NCI-H510A (cell line): ENCODE measurements at places on chromosomes 16 and 17.
A peak's percentile ranks its signal among the peaks of the same experiment; 100 is the strongest.

GRCh38 chr16:3857189-3858043, 23.1 kb downstream of the CREBBP start:
- no peak for DNase-seq

DNA sequence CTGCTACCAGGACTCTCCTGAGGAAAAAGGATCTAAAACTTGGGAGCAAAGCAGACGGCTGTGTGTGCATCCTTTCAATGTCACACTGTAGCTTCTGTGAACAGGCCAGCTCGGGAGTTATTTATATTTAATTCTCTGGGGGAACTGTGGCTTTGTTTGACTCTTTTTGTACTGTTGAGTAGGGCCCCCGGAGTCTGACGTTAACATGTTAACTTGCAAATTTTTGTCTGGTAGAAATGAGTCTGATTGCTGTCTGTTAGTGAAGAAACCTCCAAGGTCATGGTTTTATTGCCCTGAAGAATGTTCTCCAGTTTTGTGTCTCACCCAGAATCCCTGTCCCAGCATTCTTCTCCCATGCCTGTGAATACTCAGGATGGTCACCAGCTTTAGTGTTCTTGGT, 14.2 kb upstream of the KCNG4 start:
- no peak for DNase-seq

- DNase-seq, result no peak
Measured at GRCh38 chr17:8384801-8385378, 1.9 kb upstream of the RPL26 start.

DNA sequence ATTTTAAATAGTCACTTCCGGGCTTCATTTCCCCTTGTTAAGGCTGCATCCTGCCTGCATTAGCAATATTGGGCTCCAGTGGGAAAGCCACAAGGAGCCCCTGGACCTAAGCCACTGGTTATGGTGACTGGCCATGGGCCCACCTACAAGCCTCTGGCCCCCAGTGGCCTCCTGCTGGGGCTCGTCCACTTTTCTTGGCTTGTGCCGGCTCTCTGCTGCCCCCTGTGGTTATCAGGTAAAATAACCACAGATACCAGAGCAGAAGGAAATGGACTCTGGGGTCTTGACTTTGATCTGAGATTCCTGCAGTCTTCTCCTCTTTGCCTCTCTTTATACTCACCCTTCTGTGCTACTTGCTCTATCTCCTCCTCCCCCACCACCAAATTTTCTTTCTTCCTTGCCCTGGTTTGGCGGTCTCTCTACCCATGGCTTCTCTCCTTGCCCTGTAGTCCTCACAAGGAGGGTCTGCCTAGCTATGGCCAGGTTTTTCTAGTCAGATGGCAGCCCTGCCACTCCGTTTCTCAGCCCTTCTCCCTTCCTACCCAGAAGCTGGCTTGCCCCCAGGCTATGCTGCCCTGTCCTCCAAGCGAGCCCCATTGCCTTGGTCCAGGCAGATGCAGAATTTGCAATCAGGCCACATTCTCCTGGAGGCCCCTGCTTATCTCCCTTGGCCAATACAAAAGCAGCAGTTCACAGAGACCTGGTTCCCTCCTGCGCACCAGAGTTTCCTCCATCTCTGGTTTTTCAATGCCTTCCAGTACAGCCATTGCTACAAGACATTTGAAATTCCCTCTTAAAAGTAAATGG, 82.9 kb upstream of the RCVRN start:
- DNase-seq, result no peak

DNA sequence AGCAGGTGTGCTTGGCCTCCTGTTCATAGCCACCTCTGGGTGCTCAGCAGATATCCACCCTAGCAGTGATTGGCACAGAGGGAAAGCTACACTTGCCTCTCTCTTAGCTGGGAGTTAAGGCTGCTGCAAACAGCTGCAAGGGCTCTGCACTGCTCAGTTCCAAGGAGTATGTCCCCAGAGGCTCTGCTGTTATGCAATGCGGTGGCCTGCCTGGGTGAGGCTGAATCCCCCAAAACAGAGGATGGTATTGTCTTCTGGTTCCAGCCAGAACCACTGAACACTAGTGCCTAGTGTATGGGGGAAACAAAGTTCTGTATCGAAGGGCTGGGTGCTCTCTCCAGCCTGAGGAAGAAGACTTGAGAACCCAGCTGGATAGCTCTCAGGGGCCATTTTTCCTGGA, 16.8 kb downstream of the TMEM94 start:
- DNase-seq, result no peak

DNA sequence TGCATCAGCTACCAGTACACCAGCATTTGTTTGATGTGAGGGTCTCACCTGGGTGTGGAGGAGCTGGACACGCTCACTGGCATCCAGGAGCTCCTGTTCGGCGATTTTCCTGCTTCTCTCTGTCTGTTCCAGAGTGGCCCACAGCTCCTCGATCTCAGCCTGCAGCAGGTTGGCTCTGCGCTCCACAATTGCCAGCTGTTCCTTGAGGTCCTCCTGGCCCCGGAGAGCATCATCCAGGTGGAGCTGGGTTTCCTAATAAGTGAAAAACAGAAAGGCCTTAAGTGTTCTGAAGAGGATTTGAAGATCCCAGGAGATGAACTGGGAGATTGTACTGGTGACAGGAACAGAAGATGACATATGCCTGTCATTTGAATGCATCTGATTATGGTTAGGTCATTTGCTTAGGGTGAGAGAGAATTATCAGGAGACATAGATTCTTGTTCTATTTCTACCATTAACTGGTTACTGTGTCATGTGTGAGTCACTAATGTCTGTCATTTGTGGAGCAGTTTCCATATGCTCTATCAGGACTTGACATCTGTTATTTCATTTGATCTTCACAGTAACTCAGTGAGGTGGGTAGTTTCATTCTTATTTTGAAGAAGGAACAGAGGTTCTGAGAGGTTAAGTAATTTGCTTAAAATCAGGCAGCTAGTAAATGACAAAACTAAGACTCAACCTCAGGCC, 21.5 kb upstream of the MYH13 start:
- no peak for DNase-seq

- DNase-seq, result no peak
Measured at GRCh38 chr17:50129728-50130558, at the start of gene SAMD14. SAMD14 (minus strand) TSS chr17:50130160; CDS start chr17:50124959, 5,201 bp downstream.

DNA sequence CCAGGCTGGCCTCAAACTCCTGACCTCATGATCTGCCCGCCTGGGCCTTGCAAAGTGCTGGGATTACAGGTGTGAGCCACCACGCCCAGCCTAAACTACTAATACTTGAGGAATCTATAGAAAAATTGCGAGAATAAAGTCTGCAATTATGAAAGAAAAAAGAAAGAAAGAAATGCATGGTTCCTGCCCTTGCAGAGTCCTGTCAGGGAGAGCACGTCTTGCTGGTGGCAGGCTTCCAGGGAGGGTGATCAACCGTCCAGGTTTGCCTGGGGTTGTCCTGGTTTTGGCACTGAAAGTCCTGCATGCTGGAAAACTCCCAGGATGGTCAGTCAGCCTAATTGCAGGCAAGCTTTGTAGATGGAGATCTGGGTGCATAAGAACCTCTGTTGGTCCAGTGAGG, 21.5 kb upstream of the KIFC3 start:
- no peak for DNase-seq

DNA sequence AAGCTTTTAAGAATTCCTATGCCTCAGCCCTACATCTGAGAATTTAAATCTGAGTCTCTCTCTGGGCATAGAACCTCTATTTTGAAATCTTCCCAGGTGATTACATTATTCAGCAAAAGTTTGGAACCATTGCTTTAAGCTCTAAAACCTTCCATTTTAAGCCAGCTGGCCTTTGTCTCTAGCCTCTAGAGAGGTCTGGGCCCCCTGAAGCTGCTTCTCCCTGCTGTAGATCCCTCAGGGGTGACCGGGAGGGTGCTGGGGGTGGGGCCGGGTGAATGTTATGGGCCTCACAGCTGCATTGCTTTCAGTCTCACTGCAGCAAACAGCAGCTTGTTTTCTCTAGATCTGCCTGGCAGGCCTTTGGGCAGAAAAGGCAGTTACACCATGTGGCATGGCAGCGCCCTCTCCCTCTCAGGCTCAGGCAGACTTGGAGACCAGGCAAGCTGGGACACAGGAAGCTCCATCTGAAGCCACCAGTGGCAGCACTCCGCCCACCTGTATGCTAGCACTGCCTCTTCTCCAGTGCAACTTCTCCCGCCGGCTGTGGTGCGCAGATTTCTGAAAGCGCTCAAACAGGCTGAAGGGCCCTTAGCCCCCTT, 66.3 kb downstream of the MPRIP start:
- peak; percentile 38 for DNase-seq

DNA sequence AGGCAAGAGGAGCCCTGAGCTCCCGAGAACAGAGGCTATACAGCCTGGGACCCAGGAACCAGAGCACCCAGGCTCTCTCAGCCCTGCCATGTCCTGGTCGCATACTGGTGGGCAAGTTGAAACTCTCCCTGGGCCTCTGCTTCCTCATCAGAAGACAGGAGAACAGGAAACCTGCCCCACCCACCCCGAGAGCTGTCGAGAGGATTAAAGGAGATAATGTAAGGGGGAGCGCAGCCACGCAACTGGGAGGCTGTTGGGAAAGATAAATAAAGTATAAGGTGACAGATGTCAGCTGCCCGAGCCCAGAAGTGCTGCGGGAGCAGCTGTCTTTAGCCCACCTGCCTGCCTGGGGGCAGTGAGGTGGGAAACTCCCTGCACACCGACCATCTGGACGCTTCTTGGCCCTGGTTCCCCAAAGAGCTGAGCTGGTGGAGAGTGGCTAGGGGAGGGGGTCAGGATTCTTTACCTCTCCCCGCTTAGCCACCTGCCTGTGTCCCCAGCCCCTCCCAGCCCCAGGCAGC, 6.8 kb downstream of the KIF19 start:
- DNase-seq, result peak; percentile 97

DNA sequence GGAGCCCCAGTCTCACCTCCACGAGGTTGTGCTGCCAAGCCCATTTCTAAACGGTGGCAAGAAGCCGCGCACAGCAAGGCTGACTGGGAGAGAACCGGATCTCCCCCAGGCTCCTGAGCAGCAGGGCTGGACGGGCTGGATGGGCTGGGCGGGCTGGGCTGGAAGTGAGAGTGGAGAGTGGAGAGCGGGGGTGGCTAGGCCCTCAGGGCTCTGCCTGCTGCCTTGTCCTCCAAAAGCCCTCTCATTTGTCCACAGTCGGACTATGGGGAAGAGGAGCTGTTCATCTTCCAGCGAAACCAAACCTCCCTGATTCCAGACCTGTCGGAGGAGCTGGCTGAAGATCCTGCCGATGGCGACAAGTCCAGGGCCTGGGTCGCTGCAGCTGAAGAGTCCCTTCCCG, 3.2 kb downstream of the DNAAF8 start:
- no peak for DNase-seq

GRCh38 chr17:77189148-77189547, 48.4 kb downstream of the SEC14L1 start:
- no peak for DNase-seq

DNA sequence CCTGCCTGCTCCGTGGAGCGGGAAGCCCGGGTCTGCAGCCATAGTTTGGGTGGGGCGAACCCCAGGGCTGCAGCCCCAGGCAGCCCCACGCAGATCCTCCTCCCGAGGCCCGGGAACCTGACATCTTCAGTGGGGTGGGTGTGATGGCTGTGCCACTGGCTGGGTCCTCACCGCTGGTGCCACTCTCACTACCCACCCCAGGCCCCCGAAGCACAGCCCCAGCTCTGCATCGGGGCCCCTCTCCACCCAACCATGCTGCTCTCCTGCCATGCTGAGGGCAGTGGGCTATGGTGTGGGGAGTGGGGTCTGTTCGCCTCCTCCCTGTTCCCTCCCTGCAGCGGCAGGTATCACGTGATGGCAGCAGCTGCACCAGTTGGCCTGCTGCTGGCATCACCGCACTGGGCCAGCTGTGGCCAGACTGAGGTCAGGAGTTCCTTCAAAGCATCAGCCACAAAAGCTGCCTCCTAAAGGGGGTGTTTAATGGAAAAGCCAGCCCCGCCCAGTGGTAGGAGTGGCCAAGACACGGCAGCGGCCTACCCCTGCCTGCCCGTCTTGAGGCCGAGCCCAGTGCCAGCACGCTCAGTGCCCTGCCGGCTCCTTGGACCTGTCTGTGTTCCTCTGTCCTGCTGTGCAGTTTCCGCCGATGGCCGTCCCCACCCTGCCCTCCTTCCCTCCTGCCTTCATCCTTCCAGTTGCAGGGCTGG, 10.8 kb downstream of the KCTD5 start:
- DNase-seq, result no peak

DNA sequence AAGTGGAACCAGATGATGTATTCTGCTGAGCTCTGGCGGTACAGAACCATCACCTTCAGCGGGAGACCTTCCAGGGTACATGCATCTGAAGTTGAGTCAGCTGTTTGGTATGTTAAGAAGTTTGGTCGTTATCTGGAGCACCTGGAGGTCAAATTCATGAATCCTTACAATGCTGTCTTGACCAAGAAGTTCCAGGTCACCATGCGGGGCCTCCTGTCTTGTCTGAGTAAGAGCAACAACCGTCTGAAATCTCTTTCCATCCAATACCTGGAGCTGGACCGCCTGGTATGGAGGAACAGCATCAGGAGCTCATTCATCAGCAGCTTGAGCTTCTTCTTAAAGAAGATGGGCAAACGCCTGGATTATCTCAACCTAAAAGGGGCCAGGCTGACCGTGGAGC, 4.0 kb downstream of the FBXO39 start:
- DNase-seq, result no peak

- DNase-seq, result peak; percentile 19
Measured at GRCh38 chr17:80866050-80866793, 125.4 kb upstream of the CHMP6 start.

GRCh38 chr17:45364531-45365390, 47.9 kb upstream of the MAP3K14 start:
- DNase-seq, result no peak

- no peak for DNase-seq
Measured at GRCh38 chr16:73304008-73304774, 256.3 kb upstream of the ZFHX3 start.

GRCh38 chr17:45287526-45288500, 25.9 kb upstream of the SPATA32 start:
- DNase-seq, result no peak

GRCh38 chr16:2799205-2799858, 1.1 kb downstream of the PRSS41 start:
- DNase-seq, result no peak

DNA sequence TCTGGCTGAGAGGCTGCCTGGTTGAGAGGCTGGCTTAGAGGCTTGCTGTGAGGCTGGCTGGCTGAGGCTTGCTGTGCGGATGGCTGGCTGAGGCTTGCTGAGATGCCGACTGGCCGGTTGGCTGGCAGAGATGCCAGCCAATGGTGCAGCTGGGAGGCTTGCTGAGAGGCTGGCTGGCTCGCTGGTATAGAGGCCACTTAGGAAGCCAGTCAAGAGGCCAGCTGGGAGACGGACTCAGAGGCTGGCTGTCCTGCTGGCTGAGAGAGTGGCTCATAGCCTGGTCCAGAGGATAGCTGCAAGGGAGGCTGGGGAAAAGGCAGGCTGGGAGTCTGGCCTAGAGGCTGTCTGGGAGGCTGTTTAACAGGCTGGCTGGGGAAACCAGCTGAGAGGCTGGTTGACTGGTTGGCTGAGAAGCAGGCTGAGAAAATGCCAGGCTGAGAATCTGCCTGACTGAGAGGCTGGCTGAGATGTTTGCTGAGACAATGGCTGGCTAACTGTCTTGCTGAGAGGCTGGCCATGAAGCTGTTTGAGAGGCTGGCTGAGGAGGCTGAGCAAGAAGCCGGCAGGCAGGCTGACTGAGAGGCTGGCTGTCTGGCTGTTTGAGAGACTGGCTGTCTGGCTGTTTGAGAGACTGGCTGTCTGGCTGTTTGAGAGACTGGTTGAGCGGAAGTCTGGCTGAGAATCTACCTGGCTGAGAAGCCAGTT, 37.5 kb upstream of the ACSM2B start:
- DNase-seq, result peak; percentile 90

GRCh38 chr16:13997933-13998332, 73.2 kb upstream of the MRTFB start:
- DNase-seq, result peak; percentile 89

- no peak for DNase-seq
Measured at GRCh38 chr17:77233127-77233526, 92.4 kb downstream of the SEC14L1 start.

- peak; percentile 59 for DNase-seq
Measured at GRCh38 chr17:50681263-50682200, 26.2 kb downstream of the ANKRD40 start.
